ENCODE measurements at places on chromosomes 2 and 18. TPM values are rescaled to one million over a fixed set of nuclear protein-coding genes. Genes with fewer than 3 reads are reported as not detected.

DNA sequence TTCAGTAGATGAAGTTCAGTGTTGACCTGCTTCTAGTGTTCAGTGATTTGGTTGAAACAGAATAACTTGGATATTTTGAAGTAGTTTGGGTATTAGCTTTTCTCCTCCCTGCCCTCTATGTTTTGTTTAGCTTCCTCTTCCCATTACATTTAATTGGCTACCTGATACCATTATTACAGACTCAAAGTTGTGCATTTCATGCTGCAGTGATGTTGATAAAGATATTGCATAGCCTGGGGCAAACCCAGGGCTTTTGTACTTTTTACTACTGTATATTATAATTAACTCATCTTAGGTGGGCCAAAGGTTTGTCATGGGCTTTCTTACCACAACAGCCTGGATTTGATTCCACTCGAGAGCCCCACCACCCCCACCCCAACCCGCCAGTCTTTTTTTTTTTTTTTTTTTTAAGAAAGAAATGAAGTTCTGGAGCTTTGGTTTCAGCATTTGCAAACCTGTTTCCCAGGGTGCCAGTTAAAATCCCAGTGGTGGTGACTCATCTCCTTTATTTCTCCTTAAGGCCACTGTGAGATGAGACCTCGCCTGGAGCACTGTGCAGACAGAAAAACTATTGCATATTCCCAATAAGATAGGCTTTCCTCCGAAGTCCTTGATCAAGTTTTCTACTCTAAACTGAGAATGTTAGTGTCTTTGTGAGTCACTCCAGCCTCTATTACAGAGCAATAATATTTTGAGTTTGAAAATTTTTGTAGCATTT lies 393.7 kb upstream of the FANCL start:
- no peak overlapping the region for H3K4me3 ChIP-seq
- DNase-seq: no peak
- H3K4me1 ChIP-seq: no peaks in the 10 kb centered on the region
- H3K27ac ChIP-seq: no peak overlapping the region

- no peak for DNase-seq
- H3K36me3 ChIP-seq: no peaks in the 10 kb centered on the region
- no peaks in the 10 kb centered on the region for H3K27me3 ChIP-seq
- no peak overlapping the region for H3K27ac ChIP-seq
- no peaks in the 10 kb centered on the region for H3K4me1 ChIP-seq
These were observed 111.1 kb downstream of the PDCL3 start for GRCh38 chr2:100673691-100674485.

The ZC3H8 gene
- 68.1 TPM for total RNA-seq

The KCNF1 gene
- total RNA-seq: not detected

The DES gene
- 54.4 TPM for total RNA-seq
